ENCODE measurements at places on chromosomes 4 and X.

DNA sequence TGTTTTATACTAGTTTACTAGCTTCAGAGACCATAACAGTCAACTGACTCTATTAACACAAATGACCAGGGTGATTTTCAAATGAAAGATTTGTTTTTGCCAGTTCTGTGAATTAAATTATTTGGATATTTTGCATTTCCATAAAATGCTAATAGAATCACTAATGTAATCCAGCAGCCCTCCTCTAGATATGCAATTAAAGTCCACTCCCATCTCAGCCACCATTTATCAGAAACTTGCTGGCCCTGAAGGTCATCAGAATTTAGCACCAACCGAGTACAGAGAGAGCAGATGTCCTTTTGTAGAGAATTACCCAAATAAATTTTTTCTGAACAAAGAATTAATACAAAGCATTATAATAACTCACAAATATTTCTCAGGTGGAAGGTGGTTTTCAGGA, 531.1 kb upstream of the SLIT2 start:
- DNase-seq: no peak

GRCh38 chrX:19272452-19272851, 71.3 kb upstream of the PDHA1 start:
- no peak for DNase-seq

GRCh38 chrX:14501327-14501726, 28.0 kb upstream of the GLRA2 start:
- no peak for DNase-seq

DNA sequence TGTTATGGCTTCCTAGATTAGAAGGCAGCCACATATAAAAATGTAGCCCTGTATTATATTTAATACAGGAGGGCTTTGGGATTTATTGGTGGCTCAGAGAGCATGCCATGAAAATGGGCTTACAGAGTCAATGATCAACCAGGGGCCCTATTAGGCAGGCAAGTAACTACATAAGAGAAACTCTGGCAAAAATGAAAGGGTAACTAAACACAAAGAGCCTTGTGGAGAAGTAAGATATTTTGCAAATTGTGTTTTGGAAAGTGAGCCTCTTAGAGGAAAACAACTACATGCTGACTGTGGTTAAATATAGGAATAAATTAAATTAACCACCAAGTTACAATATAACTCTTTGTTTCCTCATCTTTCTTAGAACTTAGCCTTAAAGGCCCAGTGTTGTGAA, 5.5 kb downstream of the SAT1 start:
- DNase-seq: no peak

GRCh38 chr4:144670776-144671175, 24.8 kb downstream of the HHIP start:
- DNase-seq: no peak

DNA sequence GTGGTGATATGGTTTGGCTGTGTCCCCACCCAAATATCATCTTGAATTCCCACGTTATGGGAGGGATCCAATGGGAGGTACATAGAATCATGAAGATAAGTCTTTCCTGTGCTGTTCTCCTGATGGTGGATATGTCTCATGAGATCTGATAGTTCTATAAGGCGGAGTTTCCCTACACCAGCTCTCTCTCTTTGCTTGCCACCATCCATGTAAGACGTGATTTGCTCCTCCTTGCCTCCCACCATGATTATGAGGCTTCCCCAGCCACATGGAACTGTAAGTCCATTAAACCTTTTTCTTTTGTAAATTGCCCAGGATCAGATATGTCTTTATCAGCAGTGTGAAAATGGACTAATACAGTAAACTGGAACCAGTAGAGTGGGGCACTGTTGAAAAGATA, 39.5 kb downstream of the HSD17B13 start:
- no peak for DNase-seq

DNA sequence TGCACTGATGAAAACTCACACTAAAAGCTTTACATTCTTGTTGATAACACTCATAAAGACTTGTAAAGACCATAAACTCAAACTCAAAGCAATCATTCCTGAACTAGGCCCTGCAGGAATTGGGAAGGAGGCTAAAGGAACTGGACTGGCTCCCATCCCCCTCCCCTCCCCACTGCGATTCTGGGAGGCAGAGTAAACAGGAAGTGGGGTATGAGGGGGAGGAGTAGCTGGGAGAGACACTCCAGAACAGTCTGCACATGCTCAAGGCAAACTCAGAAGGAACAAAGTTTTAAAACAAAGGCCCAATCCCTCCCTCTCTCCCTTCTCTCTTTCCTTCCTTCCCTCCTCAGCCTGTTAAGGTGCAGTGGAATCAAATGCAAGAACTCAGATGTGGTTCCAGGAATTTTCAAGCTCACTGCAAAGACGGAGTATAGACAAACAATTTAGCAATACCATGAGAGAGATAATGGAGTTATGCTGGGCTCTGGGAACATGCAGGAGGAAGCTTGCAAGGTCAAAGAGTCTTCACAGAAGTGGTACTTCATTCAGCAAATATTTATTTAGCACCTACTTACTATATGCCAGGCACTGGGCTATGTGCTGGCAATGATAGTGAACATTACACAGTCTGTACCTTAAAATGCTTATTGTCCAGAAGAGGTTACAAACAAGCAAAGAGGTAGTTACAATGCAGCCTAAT, 15.9 kb downstream of the MID1IP1 start:
- DNase-seq: no peak

DNA sequence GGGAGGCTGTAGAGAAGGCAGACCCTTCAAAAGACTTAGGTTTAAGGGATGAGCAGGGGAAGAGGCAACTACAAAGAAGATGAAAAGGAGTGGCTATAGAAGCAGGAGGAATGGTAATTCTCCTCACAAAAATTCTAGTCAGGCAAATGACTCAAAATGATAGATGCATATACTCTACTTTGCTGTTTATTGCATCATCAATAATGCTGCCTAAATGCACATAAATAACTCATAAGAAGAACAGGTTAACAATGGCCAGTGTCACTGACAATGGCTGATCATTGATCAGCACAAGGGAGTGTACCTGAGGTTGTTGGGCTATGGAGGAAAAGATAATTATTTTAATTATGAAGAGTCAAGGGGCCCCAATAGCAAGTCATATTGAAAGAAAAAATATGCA, 184.7 kb upstream of the ETNPPL start:
- no peak for DNase-seq

DNA sequence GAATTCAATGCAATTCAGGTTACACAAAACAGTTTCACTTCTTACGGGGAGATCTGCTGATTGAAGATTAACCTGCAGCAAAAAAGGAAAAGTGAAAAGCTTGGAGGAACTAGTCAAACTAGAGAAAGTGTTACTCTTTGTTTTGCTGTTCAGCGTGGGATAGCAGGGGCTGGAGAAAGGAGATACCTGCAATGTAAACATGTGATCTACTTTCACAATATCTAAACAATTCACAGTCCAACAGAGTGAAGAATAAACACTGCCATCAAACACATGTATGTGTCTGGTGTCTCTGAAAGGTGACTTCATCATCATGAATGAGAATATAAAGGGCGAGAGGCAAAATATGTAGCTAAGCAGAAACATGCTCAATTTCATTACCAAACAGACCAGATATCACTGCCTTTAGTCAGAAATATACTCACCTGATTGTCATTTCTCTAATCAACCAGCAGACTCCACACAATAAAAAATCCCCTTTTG, 26.4 kb downstream of the NIPAL1 start:
- DNase-seq: no peak

- peak; percentile 9 for DNase-seq
Observed at GRCh38 chrX:41412261-41413081, 34.7 kb upstream of the NYX start.

DNA sequence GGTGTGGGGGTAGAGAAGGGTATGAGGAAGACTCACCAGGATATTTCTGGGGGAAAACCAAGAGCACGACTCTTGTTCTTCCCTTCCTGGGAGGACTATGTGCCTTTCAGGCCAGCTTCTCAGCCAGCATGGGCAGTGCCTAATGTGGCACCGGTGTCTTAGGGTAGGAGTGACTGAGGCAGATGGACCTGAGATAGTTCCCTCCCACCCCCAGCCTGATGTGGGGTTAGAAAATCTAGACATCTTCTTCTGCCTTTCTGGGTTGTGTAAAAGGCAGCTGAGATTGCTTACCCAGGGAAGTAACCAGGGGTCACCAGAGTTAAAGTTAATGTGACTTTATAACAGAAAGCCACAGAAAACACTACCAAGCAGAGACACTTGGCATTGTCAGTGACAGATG, 127.3 kb downstream of the TMA16 start:
- DNase-seq: no peak

GRCh38 chrX:119015407-119016237, 41.2 kb downstream of the LONRF3 start:
- no peak for DNase-seq

DNA sequence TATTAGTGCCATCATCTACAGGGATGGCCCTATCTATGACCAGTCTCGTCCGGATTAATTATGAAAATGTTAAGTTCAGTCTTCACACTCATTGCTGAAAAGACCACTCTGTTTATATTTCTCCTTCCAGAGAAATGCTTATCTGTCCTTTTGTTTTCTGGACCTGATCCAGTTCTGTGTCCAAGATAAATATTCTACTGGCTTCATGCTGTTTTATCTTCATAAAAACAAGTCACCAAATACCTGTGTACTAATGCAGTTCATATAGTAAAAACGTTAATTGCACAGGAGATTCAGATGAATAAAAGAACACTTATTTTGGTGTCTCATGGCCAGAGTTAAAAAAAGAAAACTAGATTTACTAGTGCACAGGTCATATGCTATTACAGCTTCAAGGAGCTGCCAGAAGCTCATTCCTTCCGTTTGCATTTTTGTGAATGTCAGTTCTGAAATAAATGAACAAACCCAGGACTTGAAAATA, 17.3 kb downstream of the FNIP2 start:
- no peak for DNase-seq

GRCh38 chr4:10055871-10056270, 34.6 kb upstream of the SLC2A9 start:
- DNase-seq: no peak

GRCh38 chr4:8050555-8051206, 107.9 kb downstream of the ABLIM2 start:
- DNase-seq: peak; percentile 85

DNA sequence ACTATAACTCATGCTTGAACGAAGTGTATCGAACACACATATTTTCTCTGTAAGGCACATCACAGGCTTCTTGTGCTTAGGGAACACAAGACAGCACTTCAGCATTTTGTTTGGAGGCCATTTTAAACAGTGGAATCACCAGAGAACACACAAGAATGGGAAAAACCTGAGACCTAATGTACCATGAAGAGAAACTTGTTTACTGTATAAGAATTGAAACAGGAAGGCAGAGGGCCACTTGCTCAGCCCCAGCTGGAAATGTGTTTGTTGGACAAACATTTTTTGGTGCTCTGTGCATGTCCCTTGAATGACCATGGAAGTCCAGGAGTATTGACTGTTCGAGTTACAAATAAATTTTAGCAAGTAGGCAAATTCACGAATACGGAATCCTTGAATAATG, 47.5 kb downstream of the RAPGEF2 start:
- DNase-seq: no peak

DNA sequence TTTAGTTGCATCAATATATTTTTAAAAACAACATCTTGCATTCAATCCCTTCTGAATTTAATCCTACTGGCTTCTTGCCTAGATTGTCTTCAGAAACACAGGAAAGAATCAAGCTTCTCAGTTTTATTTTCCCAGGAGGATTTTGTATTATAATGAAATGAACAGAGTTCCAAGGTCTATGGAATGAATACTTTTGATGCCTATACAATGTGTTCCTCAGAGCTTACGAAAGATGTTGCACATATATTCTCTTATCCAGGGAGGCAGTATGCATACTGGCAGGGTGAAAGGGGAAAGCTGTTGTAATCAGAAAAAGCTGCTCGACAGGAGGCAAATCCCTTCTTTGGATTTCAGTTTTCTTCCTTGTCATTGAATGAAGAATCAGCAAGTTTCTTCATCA, 8.8 kb downstream of the TMPRSS11D start:
- no peak for DNase-seq

- DNase-seq: no peak
Observed at GRCh38 chrX:39112143-39112542, 310.9 kb downstream of the MID1IP1 start.

GRCh38 chrX:101078716-101079598, at the start of gene TMEM35A:
Gene TMEM35A, plus strand, starts transcription at chrX:101078879. Its CDS starts 124 bp downstream, at chrX:101079003.
- DNase-seq: peak; percentile 24

DNA sequence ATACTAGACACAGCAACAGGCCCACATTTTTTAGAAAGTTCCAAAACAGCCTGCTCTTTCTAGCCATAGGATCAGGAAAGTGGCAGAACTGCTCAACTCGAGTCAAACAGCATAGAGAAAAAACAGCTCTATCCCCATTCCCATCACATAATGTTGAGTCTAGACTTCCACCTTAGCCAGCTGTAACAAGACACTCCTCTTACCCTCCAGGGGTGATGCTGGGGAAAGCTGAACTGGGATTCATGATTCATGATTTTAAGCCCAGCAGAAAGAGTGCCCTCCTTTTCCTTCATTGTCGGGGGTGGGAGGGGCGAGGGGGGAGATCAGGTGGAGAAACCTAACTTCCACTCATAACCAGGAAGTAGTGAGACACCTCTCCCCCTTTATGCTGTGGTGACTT, 86.1 kb downstream of the CENPC start:
- DNase-seq: no peak

- DNase-seq: no peak
Observed at GRCh38 chr4:38411092-38411491, 252.9 kb upstream of the KLF3 start.

GRCh38 chrX:74178536-74178935, 125.4 kb upstream of the ZCCHC13 start:
- no peak for DNase-seq

DNA sequence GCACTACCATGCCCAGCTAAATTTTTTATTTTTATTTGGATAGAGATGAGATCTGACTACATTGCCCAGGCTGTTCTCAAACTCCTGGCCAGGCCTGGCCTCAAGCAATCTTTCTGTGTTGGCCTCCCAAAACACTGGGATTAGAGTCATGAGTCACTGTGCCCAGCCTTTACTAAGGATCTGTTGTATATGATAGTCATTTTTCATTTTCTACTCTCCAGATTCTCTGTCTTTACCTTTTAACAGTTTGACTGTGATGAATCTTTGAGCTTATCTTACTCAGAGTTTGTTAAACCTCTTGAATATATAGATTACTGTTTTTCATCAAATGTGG, 161.8 kb downstream of the FNIP2 start:
- DNase-seq: no peak

DNA sequence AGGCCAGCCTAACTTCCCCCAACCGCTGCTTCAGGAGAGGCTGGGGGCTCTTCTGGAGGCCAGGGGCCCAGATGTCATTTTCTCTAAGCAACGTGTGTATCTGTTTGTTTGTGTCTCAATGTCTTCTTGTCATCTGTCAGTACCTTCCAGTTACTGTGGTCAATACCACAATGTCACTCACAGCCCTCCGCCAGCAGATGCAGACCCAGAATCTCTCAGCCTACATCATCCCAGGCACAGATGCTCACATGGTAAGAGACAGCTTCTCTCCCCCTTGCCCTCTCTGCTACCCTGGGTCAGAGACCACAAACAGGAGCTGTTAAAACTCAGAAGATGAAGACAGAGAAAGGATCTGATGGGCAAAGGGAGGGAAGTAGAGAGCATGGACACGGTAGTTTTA, 5.0 kb downstream of the XPNPEP2 start:
- DNase-seq: no peak

GRCh38 chr4:61896634-61897033, 696.5 kb downstream of the ADGRL3 start:
- DNase-seq: no peak

GRCh38 chr4:52554612-52555355, 104.3 kb downstream of the USP46 start:
- no peak for DNase-seq

Data from NCI-H345 (cell line).